ENCODE measurements at places on chromosomes 1 and 21. TPM values are rescaled to one million over a fixed set of nuclear protein-coding genes. Genes with fewer than 3 reads are reported as not detected.

DNA sequence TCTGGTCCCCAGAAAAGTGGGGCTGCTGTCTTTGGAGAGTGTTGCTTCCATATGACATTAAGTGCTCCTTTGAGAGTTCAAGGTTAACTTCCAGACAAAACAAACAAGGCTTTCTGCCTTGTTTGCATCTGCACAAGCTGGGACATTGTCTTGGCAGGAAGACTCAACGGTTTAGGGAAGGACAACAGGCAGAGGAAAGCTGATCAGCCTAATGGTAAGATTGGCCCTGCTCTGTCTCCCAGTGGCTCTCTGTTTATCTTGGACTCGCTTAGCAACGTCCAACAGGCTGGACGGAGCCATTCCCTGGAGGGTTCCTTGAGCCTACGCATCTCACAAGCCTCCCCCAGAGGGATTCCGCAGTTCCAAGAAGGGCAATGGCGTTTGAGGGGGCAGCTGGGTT, 62.2 kb upstream of the SLC44A3 start:
- no peak for DNase-seq
- H3K27ac ChIP-seq = peak overlapping the region; percentile 20
- H3K36me3 ChIP-seq = no peaks in the 10 kb centered on the region
- no peak overlapping the region for H3K4me3 ChIP-seq
- H3K27me3 ChIP-seq = no peaks in the 10 kb centered on the region

TMEM59 gene
- polyA plus RNA-seq = 314 TPM

GRCh38 chr1:210360852-210361477, 32.3 kb downstream of the HHAT start:
- DNase-seq = peak; percentile 53
- H3K27me3 ChIP-seq = no peaks in the 10 kb centered on the region
- no peak overlapping the region for H3K27ac ChIP-seq
- H3K4me3 ChIP-seq = no peak overlapping the region

DNA sequence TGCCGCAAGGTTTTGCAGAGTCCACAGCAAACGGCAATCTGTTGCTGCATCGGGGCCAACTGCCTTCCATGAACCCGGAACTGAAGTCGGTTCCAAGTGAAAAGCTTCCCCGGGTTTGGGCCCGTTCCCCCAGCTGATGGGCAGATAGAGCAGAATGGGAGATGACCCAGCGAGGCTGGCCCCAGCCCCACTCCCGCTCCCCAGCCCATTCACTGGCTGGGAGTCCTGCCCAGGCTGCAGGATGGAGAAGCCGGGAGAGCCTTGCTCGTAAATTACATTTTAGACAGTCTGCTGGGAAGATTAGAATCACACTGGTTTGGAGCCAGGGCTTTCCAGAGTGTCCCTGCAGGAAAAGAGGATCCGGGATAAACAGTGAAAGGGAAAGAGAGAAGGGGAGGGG, 31.6 kb upstream of the PAX7 start:
- peaks cover 4% of the 10 kb centered on the region for H3K27me3 ChIP-seq
- H3K27ac ChIP-seq = no peak overlapping the region
- peaks cover 10% of the 10 kb centered on the region for H3K4me1 ChIP-seq

GRCh38 chr1:6732942-6733341, 31.3 kb upstream of the DNAJC11 start:
- no peak overlapping the region for H3K4me3 ChIP-seq
- no peak overlapping the region for H3K27ac ChIP-seq
- no peak for DNase-seq

SPAG17 gene
- polyA plus RNA-seq = not detected

DNA sequence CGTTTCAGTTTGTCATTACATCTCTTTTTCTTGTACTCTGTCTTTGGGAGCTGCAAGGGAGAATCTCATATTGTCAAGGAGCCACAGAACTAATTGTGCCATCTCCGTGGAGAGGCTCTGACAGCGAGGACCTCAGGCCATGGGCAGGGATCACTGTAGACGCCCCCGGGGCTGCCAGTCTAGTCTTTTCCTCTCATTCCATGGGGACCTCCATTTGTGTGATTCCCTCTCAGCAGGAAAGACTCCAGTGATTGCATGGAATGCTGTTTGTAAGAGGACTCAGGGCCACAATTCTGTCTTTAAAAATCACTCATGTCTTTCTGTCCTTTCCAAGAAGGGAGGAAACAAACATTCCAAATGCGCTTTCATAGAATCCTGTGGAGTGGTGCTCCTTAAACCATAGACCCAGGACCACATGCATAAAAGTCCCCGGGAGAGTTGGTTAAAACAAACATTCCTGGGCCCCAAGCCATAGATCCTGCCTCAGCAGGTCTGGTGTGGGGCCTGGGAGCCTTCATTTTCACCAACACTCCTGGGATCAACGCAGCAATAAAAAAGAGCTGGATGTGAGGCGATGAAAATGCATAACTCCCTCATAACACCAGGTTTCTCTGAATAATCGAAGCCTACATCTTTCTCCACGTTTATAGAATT, 104.5 kb downstream of the ZP4 start:
- no peaks in the 10 kb centered on the region for H3K36me3 ChIP-seq
- DNase-seq = no peak
- no peak overlapping the region for H3K27ac ChIP-seq
- no peak overlapping the region for H3K4me3 ChIP-seq

- peaks cover 27% of the 10 kb centered on the region for H3K4me1 ChIP-seq
- no peaks in the 10 kb centered on the region for H3K27me3 ChIP-seq
- no peak overlapping the region for H3K4me3 ChIP-seq
- no peak for DNase-seq
- H3K27ac ChIP-seq = no peak overlapping the region
Measured at GRCh38 chr1:59123081-59123681, 173.7 kb upstream of the FGGY start.

PEAR1 gene
- 1.7 TPM for polyA plus RNA-seq

IRF2BP2 gene
- polyA plus RNA-seq = 40.3 TPM

GPR153 gene
- polyA plus RNA-seq = 5.2 TPM

DNA sequence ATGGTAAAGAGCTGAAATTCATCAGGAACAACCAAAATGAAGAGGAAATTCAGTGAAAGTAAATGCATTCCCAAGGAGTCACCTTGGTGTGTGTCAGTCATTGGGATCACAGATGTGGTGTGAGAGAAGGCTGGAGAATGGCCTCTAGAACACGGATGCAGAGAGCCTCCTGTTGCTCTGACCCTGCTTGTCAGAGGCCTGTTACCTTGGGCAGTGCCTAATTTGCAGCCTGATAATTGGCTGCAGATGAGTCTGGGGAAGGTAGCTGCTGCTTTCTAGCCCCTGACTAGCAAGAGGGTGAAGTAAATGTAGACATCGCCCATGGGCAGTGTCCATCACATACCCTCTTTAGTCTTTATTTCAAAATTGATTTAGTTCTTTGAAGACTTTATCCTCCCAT, 3.3 kb downstream of the GCSAML start:
- DNase-seq = no peak
- peak overlapping the region; percentile 66 for H3K27ac ChIP-seq
- H3K27me3 ChIP-seq = no peaks in the 10 kb centered on the region
- no peak overlapping the region for H3K4me3 ChIP-seq
- no peaks in the 10 kb centered on the region for H3K36me3 ChIP-seq
- H3K4me1 ChIP-seq = no peaks in the 10 kb centered on the region

KCNH1 gene
- polyA plus RNA-seq = 0.08 TPM

GRCh38 chr1:36203554-36204346, 20.5 kb upstream of the THRAP3 start:
- DNase-seq = peak; percentile 61
- H3K4me3 ChIP-seq = no peak overlapping the region
- H3K36me3 ChIP-seq = no peaks in the 10 kb centered on the region
- no peaks in the 10 kb centered on the region for H3K27me3 ChIP-seq
- 0 out of 2 replicates have a peak, but pooled peaks cover 7% of the 10 kb centered on the region for H3K4me1 ChIP-seq
- peak overlapping the region; percentile 38 for H3K27ac ChIP-seq

DNA sequence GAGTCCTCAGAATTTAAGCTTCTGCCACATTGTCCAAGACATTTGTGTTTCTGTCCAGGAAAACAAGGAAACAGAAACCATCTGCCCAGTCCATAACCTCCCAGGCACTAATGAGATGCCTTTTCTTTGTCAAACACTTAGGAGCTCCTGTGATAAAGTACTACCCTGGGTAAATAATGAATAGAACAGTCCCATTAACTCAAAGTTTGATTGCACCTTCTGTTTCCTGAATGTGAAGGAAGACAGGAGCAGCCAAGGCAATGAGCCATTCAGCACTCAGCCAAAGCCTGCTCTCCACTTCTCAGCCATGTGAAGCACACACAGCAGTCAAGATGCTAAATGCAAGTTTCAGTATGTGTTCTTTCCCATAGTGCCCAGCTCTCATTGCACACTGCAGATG, 199.8 kb downstream of the SEC16B start:
- no peaks in the 10 kb centered on the region for H3K27me3 ChIP-seq
- no peaks in the 10 kb centered on the region for H3K4me1 ChIP-seq
- H3K27ac ChIP-seq = no peak overlapping the region
- no peaks in the 10 kb centered on the region for H3K36me3 ChIP-seq
- no peak overlapping the region for H3K4me3 ChIP-seq

GRCh38 chr1:27003745-27004470, 8.7 kb downstream of the TENT5B start:
- H3K27ac ChIP-seq = no peak overlapping the region
- H3K27me3 ChIP-seq = no peaks in the 10 kb centered on the region
- peaks cover 21% of the 10 kb centered on the region for H3K4me1 ChIP-seq
- no peak for DNase-seq

DNA sequence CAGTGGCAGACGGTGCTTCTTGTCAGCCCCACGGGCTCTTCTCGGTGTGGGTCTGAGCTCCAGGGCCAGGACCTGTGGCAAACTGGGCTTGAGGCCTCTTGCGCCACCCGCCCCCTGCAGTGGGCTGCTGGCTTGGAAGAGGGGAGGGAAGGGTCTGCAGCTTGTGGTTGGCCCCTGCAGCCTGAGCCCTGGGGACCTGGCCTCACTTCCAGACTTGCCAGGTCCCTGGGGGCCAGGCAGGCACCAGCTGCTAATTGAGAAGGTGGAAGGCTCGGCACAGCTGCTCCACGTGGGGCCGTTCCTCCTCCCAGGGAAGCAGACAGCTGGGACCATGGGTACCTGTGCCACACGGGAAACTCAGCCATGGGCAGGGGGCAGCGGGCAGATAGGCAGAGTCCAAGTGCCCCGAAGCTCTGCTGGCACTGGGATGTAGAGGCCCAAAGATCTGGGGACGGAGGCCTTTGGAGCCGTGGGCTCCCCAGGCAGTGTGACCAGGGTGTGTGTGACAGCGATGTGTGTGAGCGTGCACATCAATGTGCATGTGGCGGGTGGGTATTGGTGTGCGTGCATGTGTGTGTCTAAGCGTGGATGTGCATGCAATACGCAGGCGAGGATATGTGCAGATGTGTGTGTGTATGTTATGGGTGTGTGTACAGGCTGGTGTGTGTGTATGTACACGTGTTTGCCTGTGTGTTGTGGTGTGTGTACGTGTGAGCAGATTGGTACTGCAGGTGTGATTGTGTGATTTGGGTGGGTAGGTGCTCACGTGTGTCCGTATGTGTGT, 39.3 kb downstream of the TP73 start:
- DNase-seq = no peak
- H3K36me3 ChIP-seq = no peaks in the 10 kb centered on the region
- H3K27ac ChIP-seq = no peak overlapping the region
- no peak overlapping the region for H3K4me3 ChIP-seq
- H3K27me3 ChIP-seq = no peaks in the 10 kb centered on the region

TFB2M gene
- 26.2 TPM for polyA plus RNA-seq

NBPF6 gene
- not detected for polyA plus RNA-seq

DNA sequence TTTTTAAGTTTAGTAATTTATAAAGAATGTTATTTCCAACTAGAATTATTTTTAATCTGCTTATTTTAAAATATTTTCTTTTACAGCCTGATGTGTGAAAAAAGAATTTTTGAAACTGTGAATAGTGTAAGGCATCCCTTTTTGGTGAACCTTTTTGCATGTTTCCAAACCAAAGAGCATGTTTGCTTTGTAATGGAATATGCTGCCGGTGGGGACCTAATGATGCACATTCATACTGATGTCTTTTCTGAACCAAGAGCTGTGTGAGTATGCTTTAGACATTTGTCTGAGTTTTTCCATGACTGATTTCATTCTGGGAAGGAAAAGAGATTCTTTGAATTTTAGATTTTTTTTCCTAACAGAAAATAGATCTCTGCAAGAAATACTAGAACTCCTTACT, 77.9 kb downstream of the GTF2B start:
- no peak overlapping the region for H3K27ac ChIP-seq
- no peak for DNase-seq
- peaks cover 61% of the 10 kb centered on the region for H3K36me3 ChIP-seq
- H3K27me3 ChIP-seq = no peaks in the 10 kb centered on the region
- no peaks in the 10 kb centered on the region for H3K4me1 ChIP-seq

DNA sequence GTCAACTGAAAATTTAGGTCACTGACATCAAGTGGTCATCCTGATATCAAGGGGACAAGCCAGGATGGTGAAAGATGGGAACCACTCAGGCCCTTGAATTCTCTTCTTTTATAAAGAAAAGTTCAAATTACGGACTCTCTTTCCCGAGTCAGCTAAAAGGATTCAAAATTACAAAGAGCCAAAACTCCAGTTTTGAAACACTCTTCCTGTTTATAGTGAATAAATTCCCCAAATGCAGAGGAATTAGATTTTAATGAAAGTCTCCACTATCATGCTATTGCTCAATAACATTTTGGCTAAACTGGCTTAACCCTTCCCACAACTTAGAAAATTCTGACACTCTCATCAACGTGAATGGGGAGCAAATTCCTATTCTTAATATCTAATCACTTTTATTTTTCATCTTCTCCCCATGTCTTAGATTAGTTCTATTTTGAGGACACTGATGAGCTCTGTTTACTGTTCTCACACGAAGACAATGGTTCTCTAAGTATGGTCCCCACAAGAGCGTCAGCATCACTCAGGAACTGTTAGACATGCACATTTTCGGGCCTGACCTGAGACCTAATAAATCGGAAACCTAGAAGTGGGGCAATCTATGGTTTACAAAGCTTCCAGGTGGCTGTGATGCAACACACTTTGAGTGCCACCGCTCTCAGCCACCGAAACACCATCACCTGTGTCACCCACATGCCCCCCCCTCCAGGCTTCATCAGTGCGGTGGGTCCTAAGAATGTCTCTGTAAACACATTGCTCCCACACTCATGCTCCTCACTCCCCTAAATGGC, 64.4 kb upstream of the TIAM1 start:
- no peak overlapping the region for H3K4me3 ChIP-seq
- no peaks in the 10 kb centered on the region for H3K36me3 ChIP-seq
- no peaks in the 10 kb centered on the region for H3K27me3 ChIP-seq
- H3K27ac ChIP-seq = no peak overlapping the region

ZNF593OS gene
- not detected for polyA plus RNA-seq

DNA sequence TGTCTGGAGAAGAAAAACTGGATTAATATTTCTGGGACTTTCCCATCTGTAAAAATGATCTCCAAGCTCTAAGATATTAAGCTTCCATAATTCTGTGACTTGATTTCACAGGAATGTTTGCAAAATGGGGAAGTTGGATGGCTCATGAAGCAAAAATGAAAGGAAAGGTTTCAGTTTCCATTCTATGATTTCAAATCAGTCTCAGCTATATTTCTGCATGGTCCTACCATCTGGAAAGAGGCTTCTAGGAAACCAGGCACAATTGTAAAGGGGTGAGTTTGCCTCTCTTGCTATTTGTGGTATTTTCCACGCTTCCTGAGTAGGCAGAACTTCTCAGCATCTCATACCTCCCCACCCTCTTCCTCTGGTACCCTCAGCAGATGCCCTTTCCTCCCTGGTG, 22.4 kb upstream of the ACTN2 start:
- no peak overlapping the region for H3K27ac ChIP-seq
- H3K4me3 ChIP-seq = no peak overlapping the region
- no peaks in the 10 kb centered on the region for H3K27me3 ChIP-seq
- H3K4me1 ChIP-seq = no peaks in the 10 kb centered on the region
- no peak for DNase-seq

Measured in SK-N-SH (cell line).